Activated CD4-positive, alpha-beta T cell treated with anti-CD3 and anti-CD28 coated beads, Interleukin-2, amount 10 ng/mL, durations not matched to agents 7 days and 5 days (primary cell): ENCODE measurements at places on chromosomes 1 and 21. TPM values are rescaled to one million over a fixed set of nuclear protein-coding genes. Genes with fewer than 3 reads are reported as not detected.

Gene CD1B
- not detected for total RNA-seq

Gene RSPH1
- not detected for total RNA-seq

Gene CBR3
- total RNA-seq = 24.4 TPM

Gene FCGR3A
- total RNA-seq = not detected

Gene GBP2
- total RNA-seq = 237 TPM

Gene DIRAS3
- not detected for total RNA-seq

Gene NECTIN4
- total RNA-seq = 0.15 TPM

Gene FGR
- total RNA-seq = not detected

Gene CDC42BPA
- total RNA-seq = 3.6 TPM

DNA sequence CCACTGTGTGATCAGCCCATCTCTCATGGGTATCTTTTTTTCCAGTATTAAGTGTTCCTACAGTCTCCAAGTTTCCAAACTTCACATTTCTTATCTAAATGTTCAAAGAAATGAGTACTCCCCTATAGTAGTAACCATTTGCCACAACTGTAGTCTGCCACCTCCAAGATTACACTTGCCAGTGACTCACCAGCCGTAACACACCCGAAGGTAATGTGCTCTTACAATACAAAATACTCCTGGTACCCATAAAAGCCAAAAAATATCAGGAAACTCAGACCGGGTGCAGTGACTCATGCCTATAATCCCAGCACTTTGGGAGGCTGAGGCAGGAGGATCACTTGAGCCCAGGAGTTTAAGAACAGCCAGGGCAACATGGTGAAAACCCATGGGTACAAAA is 20.5 kb upstream of the ZNF496 start:
- no peak for DNase-seq

DNA sequence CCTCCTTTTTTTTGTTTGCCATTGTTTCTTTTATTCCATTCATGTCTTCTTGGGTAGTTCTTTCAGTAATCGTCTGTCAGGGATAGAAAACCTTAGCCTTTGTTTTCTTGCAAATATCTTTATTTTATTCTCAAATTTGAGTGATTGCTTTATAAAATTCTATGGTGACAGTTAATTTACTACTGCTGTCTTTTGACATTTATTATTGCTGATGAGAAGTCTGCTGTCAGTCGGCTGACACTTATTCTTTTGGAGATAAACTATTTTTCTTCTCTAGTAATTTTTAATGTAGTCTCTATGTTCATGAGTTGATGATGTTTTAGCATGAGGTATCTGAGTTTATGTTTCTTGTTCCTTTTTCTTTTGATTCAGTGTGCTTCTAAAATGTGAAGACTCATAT is 983.8 kb downstream of the TTLL7 start:
- DNase-seq = no peak

DNA sequence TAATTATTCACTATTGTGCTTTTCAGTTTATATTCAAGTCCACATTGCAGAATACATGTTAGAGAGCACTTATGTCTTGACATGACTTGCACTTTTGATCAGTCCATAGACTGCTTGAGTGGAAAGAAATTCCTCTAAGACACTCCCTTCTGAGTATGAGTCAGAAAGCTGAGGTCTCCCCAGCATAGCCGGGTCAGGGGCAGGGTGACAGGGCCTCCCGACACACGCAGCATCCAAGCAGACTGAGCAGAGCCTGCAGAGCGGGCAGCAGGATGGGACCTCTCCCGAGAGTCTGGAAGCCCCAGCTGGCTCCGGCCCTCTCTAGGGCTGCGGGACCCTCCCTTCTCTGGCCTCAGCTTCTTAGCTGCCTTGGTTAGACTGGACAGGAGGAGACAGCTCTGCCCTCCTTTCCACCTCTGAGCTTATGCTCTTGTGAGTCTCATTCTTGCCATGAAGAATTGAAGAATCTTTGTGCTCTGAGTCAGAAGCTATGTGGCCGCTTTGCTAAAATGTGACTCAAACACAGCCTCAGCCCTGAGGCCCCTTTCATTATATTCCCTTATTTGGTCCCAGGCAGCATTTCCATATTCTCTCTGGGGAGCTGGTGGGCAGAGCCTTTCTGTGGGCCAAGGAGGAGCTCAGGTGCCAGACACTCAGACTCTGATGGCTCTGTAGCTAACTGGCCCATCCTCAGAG is 11.2 kb upstream of the CAPN2 start:
- no peak for DNase-seq

GRCh38 chr1:177229781-177230180 is 59.0 kb downstream of the BRINP2 start:
- DNase-seq = no peak

- DNase-seq = no peak
Observed at GRCh38 chr21:36817732-36818450, 119.0 kb downstream of the SIM2 start.

GRCh38 chr1:167373986-167374385 is 144.3 kb downstream of the CD247 start:
- no peak for DNase-seq

DNA sequence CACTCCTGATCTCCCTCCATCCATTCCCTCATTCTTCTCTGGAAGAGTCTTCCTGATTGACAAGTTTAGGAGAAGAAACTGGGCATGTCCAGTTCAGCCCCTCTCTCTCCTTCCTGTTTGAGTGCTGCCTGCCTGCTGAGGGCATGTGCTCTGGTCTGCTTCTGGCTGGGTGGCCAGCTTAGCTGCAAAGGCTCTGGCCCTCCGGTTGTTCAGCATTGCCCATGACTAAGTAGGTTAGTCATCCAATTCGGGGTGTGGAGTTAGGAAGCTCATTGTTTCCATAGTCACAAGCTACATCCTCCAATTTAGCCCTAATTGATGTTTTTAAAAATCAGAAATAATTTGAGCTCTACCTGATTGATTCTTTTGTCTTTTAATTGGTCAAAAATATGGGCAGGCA is 25.6 kb upstream of the PLA2G2E start:
- DNase-seq = no peak

GRCh38 chr21:36613059-36613458 is 85.9 kb upstream of the SIM2 start:
- no peak for DNase-seq

- DNase-seq = no peak
Observed at GRCh38 chr1:147109762-147110161, 62.5 kb downstream of the PRKAB2 start.

GRCh38 chr21:44872649-44873355 is 688 bp downstream of the PTTG1IP start:
- DNase-seq = peak; percentile 33

- no peak for DNase-seq
Observed at GRCh38 chr1:181604482-181605249, 121.3 kb downstream of the CACNA1E start.

- no peak for DNase-seq
Observed at GRCh38 chr1:234398849-234399381, 25.7 kb downstream of the COA6 start.

DNA sequence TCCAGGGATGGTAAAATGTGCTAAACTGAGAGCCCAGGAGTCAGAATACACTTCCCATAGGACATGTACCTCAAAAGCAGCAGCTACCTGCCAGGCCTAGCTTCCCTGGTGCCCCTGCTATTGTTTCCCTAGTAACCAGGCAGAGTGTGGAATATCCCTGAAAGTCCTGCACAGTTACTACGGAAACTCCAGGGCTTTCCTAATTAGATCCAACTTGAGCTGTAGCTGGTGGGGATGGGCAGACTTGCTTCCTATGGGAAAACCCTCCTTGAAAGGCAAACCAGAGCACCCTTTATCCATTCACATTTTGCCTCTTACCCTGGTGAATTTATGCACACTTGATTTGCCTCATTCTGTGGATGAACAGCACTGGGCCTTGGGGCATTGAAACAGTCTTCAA is 559.9 kb upstream of the PBX1 start:
- no peak for DNase-seq

DNA sequence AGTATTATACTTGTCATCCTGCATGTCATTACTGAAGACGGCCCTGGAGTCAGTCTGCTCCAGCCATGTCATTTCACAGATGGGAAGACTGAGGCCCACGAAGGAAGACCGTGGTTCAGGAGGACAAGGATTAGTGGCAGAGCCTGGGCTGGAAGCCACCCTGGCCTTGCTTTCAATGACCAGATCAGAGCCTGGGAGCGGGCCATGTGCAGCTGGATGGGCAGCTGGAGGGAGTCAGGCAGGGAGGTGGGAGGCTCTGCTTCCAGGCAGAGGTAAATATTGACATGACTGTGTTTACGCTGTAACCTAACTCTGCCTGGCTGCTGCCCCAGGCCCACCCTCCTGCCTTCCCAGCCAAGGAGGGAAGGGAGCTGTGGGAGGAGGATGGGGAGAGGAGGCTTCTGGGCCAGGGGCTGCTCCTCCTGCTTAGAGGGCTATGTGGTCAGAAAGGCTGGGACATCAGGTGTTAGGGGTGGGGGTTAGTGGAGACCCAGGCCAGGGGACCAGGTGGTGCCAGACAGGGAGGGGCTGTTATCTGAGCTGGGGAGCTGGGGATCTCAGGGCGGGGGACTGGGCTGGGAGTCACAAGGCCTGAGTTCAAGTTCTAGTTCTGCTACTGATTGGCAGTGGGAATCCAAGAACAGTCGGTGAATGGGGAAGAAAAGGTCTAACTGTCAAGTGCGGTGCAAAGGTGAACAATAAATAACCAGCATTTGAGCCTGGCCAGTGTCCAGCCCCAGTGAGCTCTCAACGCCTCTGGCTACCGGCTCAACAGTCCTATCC is 48.5 kb upstream of the ECE1 start:
- DNase-seq = no peak

GRCh38 chr1:218673170-218673569 is 328.0 kb downstream of the TGFB2 start:
- DNase-seq = no peak

GRCh38 chr1:8025671-8026144 is 401 bp downstream of the ERRFI1 start:
- DNase-seq = no peak

GRCh38 chr1:84996846-84997666 is at the start of gene MCOLN2:
TSS of gene MCOLN2 (minus strand) at chr1:84997113. CDS start at chr1:84996872, 241 bp downstream.
- peak; percentile 60 for DNase-seq
